ENCODE measurements at places on chromosomes 5 and 9.

DNA sequence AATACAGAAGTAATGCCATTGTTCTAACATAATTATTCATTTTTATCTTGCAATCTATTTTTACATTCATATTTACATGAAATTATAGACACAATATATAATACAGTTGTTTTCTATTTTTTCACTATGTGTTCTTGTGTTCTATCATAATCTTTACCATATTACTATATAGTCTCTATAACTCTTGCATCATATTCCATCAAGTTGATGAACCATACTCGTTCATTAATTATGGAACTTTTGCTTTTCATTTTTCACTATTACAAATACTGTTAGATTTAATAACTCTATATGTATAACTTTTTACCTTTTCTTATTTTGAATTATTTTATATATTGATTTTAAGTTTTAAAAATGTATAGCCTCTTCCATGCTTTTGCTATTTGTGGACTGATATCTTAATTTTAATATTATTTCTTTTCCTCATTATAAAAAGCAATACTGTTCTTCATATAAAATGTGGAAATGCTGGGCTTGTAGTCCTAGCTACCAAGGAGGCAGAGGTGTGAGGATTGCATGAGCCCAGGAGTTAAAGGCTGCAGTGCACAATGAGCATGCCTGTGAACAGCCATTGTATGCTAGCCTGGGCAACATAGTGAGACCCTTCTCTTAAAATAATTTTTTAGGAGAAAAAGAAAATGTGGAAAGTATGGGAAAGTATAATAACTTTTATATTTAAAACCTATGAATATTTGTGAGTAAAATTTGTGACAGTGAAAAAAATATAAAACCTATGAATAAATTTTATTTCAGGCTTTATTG is 65.5 kb downstream of the ANKHD1 start:
- DNase-seq = no peak

DNA sequence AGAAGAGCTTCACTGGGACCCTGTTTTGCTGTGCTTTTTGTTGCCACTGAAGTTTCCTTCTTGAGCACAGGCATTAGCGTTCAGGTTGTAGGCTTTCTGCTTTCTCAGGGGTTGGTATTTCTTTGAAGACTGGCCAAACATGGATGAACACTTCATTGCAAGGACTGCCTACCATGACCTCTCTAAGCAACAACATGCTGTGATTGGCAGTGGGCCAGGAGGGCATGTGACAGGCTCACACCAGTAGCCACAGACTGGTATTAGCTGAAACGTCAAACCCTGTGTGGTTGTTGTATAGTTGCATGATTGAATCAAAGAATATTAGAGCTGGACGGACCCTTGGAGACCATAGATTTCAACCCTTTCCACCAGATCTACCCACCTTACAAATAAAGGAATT is 20.0 kb upstream of the MLANA start:
- DNase-seq = peak; percentile 13

DNA sequence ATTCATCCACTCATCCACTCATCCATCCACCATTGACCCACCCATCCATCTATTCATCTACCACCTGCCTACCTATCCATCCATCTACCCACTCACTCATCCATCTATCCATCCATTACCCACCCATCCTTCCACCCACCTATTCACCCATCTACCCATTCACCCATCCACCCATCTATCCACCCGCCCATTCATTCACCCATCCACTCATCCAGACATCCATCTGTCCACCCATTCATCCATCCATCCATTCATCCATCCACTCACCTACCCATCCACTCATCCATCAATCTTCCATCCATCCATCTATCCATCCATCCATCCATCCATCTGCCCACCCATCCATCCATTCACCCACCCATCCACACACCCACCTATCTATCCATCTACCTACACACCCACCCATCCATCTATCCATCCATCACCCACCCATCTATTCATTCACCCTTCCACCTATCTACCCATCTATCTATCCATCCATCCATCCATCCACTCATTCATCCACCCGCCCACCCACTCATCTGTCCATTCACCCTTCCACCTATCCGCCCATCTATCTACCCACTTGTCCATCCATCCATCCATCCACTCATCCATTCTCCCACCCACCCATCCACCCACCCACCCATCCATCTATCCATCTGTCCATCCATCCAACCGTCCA is 23.2 kb downstream of the PSAT1 start:
- no peak for DNase-seq

DNA sequence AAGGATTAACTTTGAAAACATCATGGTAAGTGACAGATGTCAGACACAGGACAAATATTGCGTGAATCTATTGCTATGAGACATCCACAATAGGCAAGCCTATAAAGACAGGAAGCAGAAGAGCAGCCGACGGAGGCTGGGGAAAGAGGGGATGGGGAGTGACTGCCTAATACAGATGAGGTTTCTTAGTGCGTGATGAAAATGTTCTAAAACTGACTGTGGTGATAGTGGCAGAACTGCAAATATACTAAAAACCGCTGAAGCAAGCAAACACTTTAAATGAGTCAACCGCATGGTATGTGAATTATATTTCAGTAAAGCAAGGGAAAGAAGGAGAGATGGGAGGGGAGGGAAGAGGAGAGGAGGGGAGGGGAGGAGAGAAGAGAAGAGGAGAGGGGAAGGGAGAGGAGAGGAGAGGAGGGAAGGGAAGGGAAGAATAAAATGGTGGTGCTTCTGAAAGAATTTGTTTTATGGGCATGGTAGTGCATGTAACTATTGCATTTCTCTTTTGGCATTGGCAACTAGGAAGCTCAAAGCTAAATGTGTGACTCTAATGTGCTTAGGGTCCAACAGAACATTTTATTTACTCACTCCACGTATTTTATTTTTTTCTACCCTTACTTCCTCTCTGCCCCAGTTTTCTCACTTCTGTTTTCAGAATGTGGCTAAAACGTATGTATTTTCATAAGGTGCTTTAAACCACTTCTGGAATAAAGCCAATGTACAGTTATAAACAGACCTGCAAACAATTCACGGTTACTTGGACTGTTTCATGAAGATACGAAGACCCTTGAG is 21.3 kb downstream of the AKNA start:
- DNase-seq = no peak

- DNase-seq = no peak
Observed at GRCh38 chr5:78269088-78269703, 25.3 kb downstream of the AP3B1 start.

DNA sequence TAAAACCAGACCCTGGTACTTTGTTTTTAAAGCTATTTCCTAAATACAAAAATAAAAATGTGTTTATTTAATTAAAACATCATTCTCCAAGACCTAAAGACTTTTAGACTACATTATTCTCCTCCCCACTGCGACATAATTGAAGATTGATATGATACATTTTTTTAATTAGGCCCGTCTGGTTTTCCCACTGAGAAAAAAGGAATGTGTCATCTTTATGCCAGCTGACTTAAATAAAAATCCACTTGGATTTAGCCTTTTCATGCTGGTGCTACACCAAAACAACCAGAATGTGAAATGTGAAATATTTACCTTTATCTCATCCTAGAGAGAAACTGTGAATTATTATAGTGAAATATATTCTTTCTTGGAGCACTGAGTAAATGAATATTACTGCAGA is 155.5 kb upstream of the PPP1R2B start:
- DNase-seq = no peak

GRCh38 chr5:102547141-102548035 is 48.6 kb upstream of the SLCO6A1 start:
- peak; percentile 17 for DNase-seq

DNA sequence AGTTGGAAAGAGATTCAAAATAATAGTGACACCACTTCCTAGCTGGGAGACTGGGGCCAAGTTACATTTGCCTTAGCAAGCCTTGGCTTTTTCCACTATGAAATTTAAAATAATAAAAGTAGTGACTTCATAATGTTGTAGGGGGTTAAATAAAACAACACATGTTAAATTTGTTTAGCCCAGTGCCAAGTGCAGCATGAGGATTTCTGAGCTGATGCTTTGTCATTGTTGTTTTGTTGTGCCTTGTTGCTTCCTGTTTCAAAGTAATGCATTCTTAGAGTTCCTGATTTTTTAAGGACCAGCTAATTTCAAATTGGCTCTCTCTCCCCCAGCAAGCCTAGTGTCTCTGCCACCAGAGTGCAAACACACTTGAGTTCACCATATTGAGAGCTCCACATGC is 270.7 kb upstream of the PAPPA start:
- no peak for DNase-seq

GRCh38 chr5:113682497-113683136 is 169.1 kb downstream of the YTHDC2 start:
- no peak for DNase-seq

GRCh38 chr9:129102791-129103594 is 7.6 kb downstream of the CRAT start:
- peak; percentile 55 for DNase-seq

GRCh38 chr9:30574355-30575151 is 1809.9 kb upstream of the ACO1 start:
- DNase-seq = no peak

DNA sequence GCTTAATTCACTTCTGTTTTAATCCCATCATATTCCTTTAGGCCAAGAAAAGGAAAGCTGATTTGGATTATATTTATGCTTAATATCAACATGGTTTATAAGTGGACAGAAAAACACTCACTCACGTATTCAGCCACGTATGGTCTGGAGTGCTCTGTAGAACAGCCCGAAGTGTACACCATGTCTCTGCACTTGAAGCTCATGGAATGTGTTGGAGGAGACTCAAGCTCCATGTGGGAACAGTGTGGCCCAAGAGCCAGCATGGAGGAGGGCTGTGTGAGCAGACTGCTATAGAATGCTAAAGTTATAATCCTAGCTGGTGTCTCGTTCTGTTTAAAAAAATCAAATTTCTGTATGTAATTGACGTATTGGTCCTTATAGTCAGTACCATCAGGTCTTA is 32.9 kb downstream of the OTULINL start:
- DNase-seq = no peak

DNA sequence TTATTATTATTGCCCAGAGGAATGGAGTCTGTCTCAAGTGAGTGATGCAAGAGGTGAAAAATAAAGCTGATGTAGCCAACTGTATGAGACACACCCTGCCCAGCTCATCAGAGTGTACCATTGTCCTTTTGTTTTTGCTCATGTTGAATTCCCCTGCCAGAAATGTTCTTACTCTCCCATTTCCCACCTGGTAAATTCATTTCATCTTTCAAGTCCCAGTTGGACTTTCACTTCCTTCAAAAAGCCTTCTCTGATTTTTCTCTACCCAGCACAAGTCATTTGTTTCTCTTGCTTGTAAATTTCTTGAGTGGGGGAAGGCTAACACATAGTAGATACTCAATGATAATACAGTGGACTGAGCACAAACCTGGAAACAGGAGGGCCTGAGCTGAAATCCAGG is 394.5 kb upstream of the ZNF462 start:
- no peak for DNase-seq

DNA sequence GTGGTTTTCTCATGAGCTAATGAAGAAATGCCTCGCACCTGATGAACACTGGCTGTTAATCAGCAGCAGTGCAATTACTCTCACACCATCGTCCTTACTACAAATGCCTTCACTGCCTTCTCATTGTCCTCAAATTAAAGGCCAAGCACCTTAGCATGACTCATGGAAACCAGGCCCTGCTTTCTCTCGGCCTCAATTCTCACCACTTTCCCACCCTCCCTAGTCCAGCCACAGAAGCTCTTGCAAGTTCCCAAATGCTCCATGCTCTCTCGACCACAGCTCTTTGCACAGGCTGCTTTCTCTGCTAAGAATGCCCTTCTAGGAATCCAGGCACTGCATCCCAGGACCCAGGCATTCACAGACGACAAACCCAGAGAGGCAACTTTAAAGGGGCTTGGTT is 94.6 kb upstream of the KLF4 start:
- DNase-seq = no peak

- DNase-seq = peak; percentile 89
Observed at GRCh38 chr9:127185931-127186781, 63.7 kb upstream of the ANGPTL2 start.

DNA sequence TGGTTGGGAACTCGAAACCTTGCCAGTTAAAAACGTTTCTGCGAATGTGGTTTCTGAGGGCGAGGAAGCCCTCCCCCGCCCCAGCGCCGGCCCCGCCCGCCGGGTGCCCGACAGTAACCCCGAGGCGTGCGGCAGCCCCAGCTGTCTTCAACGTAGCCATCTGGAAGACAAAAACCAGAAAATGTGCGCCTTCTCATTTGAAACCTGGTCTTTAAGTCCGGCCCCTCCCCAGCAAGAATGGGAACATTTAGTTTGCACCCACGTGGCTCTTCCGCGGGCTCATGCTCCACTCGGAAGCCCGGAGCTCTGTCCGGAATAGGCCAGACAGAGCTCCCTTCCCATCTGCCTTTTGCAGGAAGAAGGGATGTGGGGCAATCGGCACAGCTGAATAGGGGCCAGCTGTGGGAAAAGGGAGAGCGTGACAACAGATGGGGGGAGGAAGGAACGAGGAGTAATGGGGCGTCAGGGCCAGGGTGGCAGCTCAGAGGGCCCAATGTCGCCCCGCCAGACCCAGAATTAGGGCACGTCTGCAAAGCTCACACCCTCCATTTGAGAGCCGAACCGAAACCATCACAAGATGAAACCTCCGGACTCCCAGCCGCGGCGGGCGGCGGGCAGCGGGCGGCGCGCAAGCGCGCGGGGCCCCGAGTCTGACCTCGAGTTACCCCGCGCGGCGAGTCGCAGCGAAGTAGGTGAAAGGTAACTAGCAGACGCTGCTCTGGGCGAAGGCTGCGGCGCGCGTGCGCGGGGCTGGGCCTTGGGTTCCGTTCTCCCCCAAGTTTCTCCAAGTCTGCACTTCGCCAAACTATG is 63.4 kb upstream of the ABCA1 start:
- DNase-seq = peak; percentile 90

DNA sequence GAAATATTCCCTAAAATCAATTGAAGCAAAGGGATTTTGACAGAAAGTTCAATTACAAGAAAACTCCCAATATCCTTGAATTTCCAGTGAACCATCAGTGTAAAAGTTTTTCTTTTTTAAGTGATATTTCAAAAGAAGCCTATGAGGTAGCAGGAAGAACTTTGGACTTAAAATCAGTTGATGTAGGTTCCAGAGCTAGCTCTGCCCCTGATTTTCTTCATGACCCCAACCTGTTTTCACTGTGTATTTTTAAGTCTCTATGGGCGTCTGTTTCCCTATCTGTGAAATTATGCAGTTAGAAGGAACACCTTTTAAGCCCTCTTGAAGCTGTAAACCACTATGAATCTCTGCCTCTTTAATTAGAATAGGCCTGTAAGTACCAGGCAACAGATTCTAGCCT is 66.2 kb upstream of the SLC1A1 start:
- DNase-seq = no peak

DNA sequence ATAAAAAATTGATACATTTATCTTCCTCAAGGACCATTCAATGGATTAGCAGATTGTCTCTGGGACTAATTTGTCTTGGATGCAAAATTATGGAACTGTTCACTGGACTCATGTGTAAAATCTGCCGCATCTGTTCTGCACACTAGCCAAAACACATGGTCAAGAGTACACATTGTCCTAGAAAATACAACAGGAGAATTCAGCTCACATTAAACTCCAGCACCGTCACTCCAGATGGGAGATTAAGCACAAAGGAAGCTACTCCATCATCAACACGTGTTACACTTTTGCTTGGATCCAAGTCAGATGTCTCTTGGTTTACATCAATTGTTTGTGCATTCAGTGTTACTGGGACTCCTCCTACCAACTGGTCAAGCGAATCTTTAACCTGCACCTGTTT is 28.8 kb downstream of the C5 start:
- peak; percentile 43 for DNase-seq

- DNase-seq = no peak
Observed at GRCh38 chr5:131610198-131611063, 24.6 kb downstream of the RAPGEF6 start.
